H7 (cell line): ENCODE measurements at places on chromosomes 3 and 15.

- DNase-seq = no peak
Observed at GRCh38 chr15:61421470-61421869, 192.4 kb upstream of the RORA start.

DNA sequence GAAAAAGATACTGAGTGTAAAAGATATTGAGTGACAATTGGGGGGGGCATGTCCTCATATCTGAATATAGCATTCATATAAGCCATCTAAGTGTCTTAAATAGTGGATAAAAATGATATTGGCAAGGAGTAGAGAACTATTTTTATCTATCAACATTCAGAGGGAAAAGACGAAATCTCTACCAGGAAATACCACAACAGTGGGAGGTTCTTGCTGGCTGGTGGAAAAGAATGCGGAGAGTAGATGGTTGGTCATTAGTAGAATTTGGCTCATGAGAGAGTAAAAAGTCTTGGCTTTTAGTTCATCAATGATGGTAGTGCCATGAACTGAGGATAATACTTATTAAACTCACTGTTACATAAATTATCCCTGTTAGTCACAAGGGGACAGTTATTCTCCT is 4.8 kb upstream of the TCF12 start:
- no peak for DNase-seq

GRCh38 chr3:186075931-186076567 is 32.8 kb downstream of the ETV5 start:
- no peak for DNase-seq

- peak; percentile 90 for DNase-seq
Observed at GRCh38 chr3:194058189-194058571, 77.8 kb upstream of the HES1 start.

DNA sequence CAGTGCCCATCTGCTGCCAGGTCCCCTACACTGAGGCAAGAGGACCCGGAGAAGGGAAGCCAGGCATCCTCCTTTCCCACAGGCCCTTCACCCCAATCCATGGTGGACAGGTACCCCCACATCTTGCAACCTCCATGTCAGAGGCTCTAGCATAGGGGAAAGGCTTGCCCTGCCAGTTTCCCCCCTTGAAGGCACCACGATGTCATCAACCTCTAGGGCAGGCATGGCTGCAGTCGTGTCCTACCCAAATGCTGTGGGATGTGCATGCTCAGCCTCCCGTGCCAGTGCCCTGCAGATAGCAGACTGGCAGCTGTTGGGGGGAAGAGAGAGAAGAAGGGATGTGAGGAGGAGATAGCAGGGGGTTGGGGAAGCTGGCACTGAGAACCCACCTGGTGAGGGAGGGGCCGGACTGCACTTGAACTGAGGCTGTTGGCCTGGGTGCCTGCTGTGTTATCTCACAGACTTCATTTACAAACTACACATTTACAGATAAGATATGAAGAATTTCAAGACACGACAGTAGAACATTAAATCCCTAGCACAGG is 197.5 kb downstream of the ADAMTS9 start:
- no peak for DNase-seq

- no peak for DNase-seq
Observed at GRCh38 chr3:159787178-159787574, 201.5 kb upstream of the IL12A start.

DNA sequence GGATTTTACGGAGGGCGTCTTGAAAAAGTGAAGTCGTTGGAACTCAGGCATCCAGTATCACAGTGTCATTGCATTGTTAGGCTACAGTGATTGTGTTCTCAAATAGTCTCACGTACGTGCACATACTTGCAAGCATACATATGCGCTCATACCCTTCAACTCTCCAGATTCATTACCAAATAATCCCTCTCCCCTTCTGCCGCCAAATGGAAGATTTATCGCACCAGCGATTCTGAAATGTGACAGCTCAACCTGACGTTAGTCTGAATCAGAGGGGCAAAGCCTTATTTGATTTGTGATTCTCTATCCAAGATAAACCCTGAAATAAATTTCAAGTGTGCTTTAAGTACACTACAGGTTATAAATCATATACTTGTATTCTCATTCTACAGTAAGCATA is 119.4 kb downstream of the GADL1 start:
- DNase-seq = no peak

DNA sequence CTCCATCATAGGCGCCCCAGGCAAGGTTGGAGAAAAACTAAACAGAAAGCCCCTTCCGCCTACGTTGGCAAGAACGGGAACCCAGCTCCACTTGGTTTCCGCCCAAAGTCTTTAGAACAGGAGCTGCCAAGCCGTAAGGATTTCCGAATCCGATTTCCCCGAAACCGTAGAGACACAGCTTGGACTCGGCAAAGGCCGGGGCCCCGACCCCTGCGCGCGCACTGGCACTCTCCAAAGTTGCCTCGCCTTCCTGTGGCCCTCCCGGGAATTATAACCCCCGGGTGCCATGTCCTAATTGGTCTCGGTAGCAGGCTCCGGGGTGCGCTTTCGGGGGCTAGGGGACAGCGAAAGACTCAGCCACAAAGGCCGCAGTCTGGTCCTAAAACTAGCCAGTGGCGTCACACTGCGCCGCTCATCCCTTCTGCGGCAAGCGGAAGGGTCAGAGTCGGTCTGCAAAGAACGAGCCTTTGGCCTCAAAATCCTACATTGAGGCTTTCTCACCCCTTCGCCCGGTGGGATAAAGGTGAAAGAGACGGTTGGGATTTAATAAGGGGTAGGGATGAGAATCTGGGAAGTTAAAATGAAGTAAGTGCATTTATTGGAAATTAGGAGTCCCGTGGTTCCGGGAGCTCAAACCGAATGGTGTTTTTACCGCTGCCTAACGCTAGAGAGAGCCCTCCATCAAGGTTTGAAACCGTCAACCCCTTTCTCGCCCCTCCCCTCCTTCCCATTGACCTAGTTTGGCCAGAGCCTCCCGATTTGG is 6.8 kb downstream of the BCL6 start:
- DNase-seq = peak; percentile 93

DNA sequence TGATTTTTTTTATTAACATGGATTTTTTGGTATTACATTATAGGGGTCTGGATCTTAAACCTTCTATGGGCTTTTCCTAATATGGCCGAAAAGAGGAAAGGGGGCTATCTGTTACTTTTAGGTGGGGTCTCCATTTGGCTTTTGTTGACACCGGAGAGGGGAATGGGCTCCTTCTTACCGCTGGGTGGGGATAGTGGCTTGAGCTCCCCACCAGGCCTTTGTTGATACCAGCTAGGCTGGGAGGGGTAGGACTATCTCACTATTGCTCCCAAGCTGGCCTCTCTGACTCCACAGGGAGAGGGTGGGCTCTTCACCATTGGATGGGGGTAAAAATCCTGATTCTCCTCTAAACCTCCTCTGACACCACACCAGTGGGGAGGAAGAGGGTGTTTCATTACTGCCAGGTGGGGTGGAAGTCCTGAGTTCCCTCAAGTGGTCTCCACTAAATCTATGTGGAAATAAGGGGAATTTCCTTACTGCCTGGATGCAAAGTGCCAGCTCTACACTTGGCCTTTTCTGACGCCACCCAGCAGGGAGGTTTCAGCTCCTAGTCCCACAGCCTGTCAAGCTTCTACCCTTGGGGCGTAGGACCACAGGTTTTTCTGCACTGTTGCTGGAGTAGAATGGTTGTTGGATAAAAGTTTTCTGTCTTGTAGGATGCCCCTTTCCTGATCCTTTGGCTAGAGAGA is 572.3 kb downstream of the MAGI1 start:
- peak; percentile 54 for DNase-seq

DNA sequence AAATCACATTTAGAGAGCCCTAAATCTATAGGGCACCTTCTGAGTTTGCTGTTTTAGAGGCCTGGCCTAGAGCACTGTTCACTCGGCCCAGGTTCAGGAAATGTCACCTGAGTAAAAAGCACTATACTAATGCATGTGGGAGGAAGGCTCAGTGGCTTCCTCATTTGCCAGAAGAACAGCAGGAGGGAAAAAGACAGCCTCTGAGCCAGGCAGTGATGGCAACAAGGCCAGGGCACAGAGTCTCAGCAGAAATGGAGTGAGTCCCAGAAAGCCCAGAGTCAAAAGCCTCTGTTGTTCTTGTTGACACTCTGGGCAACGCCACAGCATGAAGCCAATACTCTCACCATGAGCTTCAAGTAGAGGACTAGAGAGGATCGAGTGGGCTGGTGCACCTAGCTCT is 25.9 kb downstream of the LTF start:
- DNase-seq = no peak

GRCh38 chr3:18443665-18444594 is 18.8 kb upstream of the SATB1 start:
- peak; percentile 63 for DNase-seq

GRCh38 chr15:43531018-43531670 is 13.7 kb downstream of the MAP1A start:
- peak; percentile 62 for DNase-seq

- DNase-seq = no peak
Observed at GRCh38 chr15:70823196-70823595, 30.8 kb downstream of the LARP6 start.

GRCh38 chr15:62968699-62969098 is 73.8 kb upstream of the TPM1 start:
- no peak for DNase-seq

DNA sequence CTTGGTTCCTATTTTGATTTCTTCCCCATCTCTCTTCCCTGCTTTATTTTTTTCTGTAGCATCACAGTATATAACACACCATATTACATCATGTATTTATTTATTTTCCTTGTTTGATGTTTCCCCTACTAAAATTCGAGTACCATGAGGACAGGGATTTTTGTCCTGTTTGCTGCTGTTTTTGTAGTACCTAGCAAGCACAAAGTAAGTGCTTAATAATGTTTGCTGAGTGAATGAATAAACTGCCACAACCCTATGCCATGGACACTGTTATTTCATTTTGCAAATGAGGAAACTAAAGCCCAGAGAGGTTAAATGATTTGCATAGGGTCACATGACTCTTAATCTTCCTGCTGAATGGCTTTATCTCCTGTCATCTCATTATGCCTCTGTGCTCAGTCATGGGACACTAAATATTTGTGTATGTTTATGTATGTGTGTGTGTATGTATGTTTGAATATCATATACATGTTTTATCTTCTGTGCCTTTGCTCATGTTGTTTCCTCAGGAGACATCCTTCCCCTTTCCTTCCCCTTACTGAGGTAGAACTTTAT is 26.1 kb upstream of the MGA start:
- no peak for DNase-seq

- no peak for DNase-seq
Observed at GRCh38 chr3:63521657-63522056, 130.8 kb upstream of the SNTN start.

DNA sequence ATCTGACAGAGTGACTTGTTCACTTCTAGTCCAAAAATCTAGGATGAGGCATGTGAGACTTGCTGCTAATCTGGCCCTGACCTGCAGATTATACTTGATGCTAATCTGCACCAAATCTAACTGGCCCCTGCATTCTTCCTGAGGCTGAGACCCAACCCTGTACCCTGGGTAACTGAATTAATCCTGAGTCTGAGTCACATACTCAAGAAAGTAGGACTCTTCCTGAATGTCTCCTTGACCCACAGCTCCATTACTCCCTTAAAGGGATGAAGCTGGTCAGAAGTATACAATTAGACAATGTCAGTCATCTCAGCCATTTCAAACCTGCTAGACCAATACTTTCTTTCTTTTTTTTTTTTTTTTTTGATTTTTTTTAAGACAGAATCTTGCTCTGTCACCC is 25.5 kb downstream of the PTPN9 start:
- DNase-seq = no peak

- no peak for DNase-seq
Observed at GRCh38 chr15:66570327-66570726, 4.5 kb upstream of the LCTL start.

DNA sequence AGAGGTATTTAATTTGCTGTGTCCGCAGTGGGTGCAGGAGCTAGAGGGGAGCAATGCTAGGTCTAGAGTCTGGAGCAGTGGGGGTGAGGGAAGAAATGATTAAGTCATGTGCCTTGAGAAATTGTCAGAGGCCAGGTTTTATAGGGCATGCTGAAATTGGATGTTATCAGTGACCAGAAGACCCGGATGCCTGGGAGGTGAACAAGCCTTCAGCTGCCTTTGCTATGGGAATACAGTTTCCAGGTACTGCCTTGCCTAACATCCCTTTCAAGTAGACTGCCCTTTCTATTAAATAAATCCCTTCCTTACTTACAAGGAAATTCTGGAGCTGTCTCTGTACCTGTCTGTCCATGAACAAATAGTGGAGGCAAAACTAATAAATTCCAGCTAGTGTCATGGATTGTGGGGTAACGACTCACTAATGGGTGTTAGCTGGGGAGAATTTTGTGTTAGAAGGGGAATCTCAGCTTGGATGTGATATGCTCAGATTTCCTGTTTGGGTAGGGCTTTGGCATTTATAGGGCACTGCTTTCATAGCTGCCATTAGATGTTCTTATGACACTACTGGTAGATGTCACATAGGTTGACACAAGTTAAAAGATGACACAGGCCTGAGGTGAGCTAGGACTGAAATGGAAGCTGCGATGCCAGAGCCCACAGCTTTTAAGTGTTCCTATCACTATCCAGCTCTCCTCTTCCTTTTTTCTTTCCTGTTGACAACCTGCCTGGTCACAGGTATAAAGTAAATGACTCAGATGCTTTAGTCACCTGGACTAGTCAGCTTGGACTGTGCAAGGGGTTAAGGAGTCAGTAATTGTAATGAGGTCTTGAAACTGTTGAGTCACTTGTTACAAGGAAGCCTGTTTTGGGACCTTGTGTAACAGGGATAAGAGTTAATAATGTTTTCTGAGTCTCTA is 21.3 kb downstream of the CHD2 start:
- DNase-seq = no peak

DNA sequence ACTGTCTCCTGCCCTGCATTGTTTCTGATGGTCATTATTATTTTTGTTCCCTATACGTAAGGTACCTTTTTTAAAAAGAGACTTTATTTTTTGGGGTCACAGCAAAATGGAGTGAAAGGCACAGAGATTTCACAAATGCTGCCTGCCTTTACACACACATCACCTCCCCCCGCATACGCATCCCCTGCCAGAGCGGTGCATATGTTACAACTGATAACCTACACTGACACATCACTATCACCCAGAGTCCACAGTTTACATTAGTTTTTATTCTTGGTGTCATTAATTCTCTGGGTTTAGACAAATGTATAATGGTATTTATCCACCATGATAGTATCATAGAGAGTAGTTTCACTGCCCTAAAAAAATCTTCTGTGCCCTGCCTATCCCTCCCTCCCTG is 43.6 kb upstream of the KLF13 start:
- DNase-seq = no peak

DNA sequence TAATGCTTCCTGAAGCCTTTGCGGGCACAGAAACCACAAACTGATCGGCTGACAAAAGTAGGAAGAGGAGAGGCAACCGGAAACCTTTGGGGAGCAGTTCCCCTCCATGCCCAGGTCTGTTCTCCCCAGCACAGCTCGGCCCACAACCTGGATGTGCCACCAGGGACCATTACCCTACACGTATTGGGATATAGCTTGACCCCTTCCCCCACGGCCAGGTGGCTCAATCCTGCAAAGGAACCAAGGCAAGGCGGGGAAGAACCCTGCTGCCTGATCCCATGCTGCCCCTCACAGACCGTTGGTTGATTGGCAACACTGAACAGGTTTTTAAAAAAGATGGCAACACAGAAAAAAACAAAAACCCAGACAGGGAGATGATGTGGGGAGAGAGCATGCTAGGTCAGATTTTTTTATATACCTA is 19.7 kb upstream of the TCAIM start:
- peak; percentile 49 for DNase-seq

- DNase-seq = no peak
Observed at GRCh38 chr3:54861248-54862067, 66.4 kb downstream of the LRTM1 start.
